Lung microvascular endothelial cell (primary cell): ENCODE measurements at places on chromosomes 2 and 18. TPM values are rescaled to one million over a fixed set of nuclear protein-coding genes. Genes with fewer than 3 reads are reported as not detected.

GRCh38 chr18:13793819-13794218 lies 30.1 kb upstream of the MC5R start:
- no peak for DNase-seq

GRCh38 chr2:234458466-234458865 lies 38.4 kb downstream of the ARL4C start:
- DNase-seq: no peak

- DNase-seq: no peak
Measured at GRCh38 chr2:16197504-16198147, 257.3 kb downstream of the MYCN start.

DNA sequence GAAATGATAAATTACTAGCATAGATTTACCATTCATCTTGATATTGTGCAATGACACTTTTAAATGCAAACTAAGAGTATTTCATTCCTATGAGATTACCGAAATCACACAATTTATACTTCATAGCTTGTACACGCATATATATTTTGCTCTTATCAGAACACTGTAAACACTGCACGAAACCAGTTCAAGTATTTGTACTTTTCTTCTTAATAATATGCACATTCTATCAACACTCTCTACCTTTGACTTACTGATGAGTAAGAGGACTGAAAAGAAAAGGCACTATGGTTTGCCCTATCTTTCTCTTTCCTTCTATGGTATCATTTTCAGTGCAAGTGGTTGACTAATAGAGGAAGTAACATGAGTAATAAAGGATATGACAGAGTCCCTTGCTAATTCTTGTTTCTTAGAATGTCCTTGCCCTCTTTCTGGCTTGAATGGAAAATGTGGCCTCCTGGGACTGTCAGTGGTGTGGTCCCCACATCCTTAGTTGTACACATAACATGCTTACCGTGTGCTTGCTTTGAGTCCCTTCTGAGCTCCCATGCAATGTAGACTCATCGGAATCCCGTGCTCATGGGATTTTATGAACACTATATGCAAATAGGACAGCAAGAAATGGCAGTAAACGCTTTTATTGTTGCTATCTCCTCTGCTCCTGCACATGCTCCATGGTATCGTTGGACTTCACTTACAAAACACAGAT lies 363.5 kb upstream of the TNP1 start:
- DNase-seq: peak; percentile 11

- no peak for DNase-seq
Measured at GRCh38 chr2:160254189-160254762, 54.2 kb upstream of the ITGB6 start.

The DUSP19 gene
- 1.5 and 3.6 TPM in 2 replicates for total RNA-seq

GRCh38 chr2:116955646-116956045 lies 858.8 kb upstream of the DDX18 start:
- no peak for DNase-seq

The PLEKHA3 gene
- total RNA-seq: 5.2 and 8.7 TPM in 2 replicates

- no peak for DNase-seq
Measured at GRCh38 chr2:139495851-139496250, 715.7 kb upstream of the NXPH2 start.

GRCh38 chr18:77899972-77900754 lies 650.5 kb downstream of the GALR1 start:
- DNase-seq: peak; percentile 45

DNA sequence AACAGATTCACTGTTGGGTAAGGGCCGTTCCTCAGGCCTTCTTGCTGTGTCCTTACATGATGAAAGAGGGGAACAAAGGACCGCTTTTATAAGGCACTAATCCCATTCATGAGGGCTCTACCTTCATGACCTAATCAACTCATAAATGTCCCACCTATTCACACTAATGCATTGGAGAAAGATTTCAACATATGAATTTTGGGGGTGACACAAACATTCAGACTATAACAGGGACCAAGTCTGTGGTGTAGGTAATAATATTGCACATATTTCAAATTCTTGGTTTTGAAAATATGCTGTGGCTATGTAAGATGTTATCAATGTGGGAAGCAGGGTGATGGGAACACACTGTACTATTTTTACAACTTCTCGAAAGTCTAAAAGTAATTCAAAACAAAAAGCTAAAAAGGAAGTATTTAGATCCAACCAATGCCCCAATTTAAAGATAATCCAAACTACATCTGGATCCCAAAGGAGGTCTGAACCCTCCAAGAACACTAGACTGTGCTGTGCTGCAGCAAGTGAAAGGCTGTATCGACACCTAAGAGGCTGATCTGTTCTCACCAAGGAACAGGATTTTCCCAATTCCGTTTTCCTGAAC lies 82.4 kb upstream of the TGIF1 start:
- DNase-seq: no peak

The HJURP gene
- 2.0 and 5.0 TPM in 2 replicates for total RNA-seq

- no peak for DNase-seq
Measured at GRCh38 chr2:210461401-210461800, 15.2 kb downstream of the LANCL1 start.

DNA sequence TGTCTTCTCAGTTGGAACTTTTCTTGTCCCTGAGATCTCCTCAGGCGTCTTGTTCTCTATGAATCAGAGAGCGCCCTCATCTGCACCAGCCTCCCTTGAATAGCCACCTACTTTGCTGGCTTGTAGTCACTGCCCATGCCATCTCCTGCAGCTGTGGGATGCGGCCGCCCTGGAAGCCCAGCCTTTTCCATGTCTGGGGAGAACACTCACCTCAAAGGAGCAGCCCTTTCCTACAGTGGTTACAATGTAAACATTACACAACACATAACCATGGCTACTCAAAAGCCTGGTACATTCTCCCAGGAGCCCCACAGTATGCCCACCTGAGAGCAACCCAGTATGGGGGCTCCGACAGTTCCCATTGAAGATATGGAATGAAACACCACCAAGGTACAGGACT lies 351.0 kb downstream of the EN1 start:
- DNase-seq: no peak

The TDRD15 gene
- total RNA-seq: not detected in 2 replicates

DNA sequence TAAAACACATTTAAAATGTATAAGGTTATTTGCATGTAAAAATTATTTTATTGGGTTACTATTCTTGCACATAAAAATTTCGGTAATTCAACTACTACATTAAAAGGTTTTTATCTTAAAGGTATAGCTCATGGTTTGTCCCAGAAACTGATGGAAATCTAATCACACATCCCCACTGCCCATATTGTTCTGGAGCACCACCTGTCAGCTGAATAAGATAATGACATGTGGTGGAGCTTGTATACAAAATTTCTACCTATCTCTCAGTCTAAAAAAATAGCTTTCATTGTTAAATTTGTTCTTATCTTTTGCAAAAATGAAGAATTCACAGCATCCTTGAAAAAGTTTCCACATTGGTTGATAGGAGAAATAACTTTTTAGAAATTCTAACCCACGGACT lies 18.3 kb downstream of the ERBB4 start:
- DNase-seq: no peak

The IL36A gene
- not detected in 2 replicates for total RNA-seq

GRCh38 chr2:70936165-70936978 lies 672 bp downstream of the ATP6V1B1 start:
- no peak for DNase-seq

The KCNK3 gene
- not detected in 2 replicates for total RNA-seq

The PRADC1 gene
- 19.2 and 24.4 TPM in 2 replicates for total RNA-seq

DNA sequence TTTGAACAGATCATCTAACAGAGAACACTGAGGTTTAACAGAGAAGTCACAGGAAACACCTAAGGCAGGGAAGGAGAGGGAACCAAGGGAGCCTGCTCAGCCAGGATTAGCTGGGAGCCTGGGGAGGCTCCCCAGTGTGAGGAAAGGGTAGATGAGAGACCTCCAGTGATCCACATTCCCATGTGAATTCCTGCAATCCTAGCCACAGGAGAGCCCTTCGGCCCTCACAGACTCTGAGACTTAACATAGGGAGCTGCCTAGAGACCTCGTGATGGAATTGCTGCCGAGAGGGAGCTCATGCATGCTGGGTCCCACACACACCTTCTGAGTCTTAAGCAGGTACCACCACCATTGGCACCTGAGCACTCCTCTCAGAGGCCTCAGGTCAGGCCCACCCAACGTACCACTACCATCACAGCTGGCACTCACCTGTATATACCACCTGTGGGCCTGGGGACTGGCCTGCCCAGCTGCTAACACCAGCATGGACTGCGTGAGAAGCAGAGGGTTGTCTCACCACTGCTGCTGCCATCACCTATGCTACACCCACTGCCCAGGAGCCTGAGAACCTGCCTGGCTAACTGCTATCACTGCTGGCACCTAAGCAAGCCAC lies 225.9 kb upstream of the RASGRP3 start:
- DNase-seq: no peak

GRCh38 chr18:12886498-12887126 lies 2.6 kb upstream of the PTPN2 start:
- DNase-seq: peak; percentile 38

The SNED1 gene
- total RNA-seq: 8.3 and 17.9 TPM in 2 replicates

- DNase-seq: no peak
Measured at GRCh38 chr18:63128237-63128974, 191.2 kb downstream of the BCL2 start.

The CNTNAP5 gene
- total RNA-seq: not detected in 2 replicates

DNA sequence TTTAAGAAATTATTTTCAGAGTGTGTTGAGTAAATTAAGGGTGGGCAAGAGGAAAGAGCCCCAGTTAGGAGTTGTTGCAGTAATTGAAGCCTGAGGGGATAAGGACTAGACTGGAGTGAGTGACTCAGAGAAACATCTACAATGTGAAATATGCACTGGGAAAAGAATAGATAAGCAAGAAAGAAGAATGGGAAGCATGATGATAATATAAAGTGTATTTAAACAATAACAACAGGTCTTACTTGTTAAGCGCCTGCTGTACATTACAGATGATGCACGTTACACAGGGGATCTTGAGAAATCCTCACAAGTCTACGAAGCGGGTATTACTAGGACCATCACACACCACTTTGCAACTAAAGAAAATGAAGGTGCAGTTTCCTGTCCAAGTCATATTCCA lies 73.6 kb upstream of the STK17B start:
- no peak for DNase-seq

DNA sequence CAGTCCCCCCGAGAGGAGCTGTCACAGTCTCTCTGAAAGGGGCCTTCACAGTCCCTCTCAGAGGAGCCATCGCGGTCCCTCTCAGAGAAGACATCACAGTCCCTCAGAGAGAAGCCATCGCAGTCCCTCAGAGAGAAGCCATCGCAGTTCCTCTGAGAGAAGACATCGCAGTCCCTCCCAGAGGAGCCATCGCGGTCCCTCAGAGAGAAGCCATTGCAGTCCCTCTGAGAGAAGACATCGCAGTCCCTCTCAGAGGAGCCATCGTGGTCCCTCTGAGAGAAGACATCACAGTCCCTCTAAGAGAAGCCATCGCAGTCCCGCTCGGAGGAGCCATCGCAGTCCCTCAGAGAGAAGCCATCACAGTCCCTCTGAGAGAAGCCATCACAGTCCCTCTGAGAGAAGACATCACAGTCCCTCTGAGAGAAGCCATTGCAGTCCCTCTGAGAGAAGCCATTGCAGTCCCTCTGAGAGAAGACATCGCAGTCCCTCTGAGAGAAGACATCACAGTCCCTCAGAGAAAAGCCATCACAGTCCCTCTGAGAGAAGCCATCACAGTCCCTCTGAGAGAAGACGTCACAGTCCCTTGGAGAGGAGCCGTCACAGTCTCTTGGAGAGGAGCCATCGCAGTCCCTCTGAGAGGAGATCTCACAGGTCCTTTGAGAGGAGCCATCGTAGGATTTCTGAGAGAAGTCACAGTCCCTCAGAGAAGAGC lies 1.3 kb upstream of the ZNF512 start:
- no peak for DNase-seq

The CAD gene
- total RNA-seq: 24.0 and 29.6 TPM in 2 replicates

The LYPD6 gene
- total RNA-seq: 3.7 and 7.5 TPM in 2 replicates

The FBXO36 gene
- 0.60 and 0.87 TPM in 2 replicates for total RNA-seq

- DNase-seq: no peak
Measured at GRCh38 chr2:222270396-222270795, 28.4 kb downstream of the PAX3 start.

GRCh38 chr2:217185265-217185995 lies 325.6 kb upstream of the TNP1 start:
- DNase-seq: no peak

DNA sequence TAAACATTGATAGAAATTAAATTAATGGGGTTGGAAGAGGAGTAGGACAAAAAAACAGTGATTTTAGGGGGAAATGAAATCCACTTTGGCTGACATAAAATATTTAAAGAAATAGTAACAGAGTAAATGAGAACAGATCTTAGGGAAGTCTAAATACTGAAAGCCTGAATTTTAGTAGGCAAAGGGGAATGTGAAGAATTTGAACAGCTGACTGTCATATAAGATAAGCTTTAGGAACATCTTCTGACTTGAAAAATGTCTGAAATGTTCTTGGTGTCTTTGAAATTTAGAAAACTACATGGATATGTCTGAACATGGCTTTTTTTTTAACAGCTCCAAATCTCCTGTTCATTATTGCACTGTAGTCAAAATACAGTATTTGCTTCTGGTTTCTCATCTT lies 150.3 kb downstream of the CALCRL start:
- DNase-seq: no peak

DNA sequence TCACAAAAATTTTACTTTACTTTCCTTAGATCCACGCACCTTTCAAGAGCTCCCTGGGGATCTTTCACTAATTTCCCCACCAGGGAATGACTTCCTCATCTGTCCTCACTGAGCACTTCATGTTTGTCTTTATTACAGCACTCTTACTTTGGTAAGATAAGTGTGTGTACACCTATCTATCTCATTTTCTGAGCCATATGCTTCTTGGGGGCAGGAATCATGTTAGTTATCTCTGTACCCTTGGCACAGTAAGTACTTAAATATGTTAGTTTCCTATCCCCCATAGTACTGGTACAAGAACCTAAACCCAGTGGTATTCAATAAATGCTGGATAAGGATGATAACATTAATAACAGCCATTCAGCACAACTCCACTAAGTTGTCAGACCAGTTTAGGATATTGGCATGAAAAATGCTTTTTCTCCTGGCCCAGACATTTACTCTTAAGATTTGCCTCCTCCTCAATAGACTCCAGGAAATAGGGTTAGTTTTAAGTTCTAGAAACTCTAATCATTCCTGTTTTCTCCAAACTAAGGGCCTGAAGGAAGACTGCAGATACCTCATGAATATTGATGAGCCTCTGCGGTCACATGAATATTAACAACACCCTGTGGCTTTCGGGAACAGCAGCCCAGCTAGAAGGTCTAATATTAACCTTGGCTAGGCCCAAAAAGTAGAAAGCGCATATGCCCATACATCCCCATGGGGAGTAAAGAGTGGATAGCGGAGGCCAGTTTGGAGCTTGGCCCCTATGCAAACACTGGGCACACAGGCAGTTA lies 38.2 kb downstream of the NHEJ1 start:
- DNase-seq: no peak

GRCh38 chr2:27715318-27716210 lies 51.9 kb downstream of the SLC4A1AP start:
- peak; percentile 55 for DNase-seq

The CRYGC gene
- not detected in 2 replicates for total RNA-seq

GRCh38 chr2:219457784-219458369 lies 23.2 kb downstream of the SPEG start:
- DNase-seq: no peak
